ENCODE measurements at places on chromosomes 16 and 17.
A peak's percentile ranks its signal among the peaks of the same experiment; 100 is the strongest.

DNA sequence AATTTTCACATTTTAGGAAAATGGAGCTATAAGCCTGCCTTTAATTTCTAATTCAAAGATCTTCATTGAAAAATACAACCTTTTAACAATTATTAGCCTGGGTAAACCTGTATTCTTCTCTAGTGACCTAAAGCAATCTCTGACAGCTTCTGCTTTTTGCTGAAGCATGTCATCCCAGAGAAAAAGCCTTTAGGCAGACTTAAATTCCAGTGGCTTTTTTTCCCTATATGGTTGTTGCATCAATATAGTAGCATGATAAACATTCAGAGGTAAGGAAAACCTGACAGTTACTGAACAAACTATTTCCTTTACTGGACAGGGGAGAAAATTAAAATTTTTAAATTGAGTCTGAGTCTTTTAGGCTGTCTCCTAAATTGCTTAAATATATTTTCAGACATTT lies 7.8 kb upstream of the EVI2A start:
- no peak for DNase-seq

GRCh38 chr17:3964203-3965117 lies at the start of gene ATP2A3:
ATP2A3 (minus strand) TSS chr17:3964437; CDS start chr17:3964291, 146 bp downstream.
- DNase-seq: peak; percentile 41

GRCh38 chr16:17474037-17474436 lies 3.3 kb upstream of the XYLT1 start:
- DNase-seq: no peak

DNA sequence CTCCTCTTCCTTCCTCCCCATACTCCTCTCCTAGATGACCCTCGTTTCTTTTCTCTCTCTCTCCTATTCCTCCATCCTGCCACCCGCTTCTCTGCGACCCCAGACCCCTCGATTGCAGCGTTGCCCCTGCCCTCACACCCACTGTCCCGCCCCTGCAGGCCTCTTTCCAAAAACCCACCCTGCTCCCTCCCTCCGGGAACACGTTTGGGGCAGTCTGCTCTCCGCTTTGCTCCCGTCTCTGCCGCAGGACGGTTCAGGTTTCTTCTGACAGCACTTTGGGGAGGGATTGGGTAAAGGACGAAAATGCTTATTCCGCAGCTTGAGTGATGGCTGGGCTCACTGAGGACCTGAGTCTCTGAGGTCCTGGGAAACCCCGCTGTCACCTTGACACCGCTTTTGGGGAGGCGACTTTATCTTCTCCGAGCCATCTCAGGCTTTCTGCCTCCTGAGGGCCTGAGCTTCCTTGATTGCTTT lies 690 bp downstream of the NDE1 start:
- DNase-seq: peak; percentile 13

GRCh38 chr16:69909043-69909442 lies 42.1 kb upstream of the CLEC18A start:
- no peak for DNase-seq

GRCh38 chr17:39243155-39243554 lies 17.4 kb upstream of the STAC2 start:
- DNase-seq: no peak

DNA sequence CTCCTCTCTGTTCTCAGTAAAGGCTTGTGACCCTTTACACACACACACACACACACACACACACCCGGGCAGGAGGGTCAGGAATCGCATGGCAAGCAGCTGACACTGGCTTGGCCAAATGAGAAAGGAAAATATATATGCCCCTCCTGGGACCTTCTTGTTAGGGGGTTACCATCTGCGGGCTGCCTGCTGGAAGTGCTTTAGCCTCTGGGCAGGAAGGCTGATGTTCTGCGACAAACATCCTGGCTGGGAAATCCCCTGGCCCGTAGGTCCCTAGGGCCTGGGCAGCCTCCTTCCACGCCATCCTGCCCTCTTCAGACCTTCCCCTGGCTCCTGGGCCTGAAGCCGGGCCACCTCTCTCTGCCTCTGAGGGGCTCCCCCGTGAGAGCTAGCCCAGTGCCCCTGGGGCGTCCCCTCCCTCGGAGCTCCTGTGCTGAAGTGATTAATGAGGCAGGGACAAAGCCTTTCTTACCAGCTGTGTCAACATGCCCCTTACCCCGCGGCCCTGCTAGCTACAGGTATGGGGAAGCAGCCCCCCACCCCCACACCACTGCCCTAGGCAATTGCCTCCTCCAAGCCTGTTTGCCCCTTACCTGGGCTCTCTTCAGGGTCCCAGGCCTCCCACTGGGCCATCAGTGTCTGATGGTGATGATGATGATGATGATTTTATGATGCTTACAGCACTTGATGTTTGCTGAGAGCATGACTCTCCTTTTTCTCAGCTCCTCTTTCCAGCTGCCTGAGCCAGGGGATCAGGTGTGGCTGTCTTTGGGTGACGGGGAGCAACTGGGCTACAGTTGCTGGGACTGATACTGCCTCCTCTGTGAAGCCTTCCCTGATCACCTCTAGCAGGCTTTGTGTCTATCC lies 32.8 kb upstream of the ETV4 start:
- no peak for DNase-seq

DNA sequence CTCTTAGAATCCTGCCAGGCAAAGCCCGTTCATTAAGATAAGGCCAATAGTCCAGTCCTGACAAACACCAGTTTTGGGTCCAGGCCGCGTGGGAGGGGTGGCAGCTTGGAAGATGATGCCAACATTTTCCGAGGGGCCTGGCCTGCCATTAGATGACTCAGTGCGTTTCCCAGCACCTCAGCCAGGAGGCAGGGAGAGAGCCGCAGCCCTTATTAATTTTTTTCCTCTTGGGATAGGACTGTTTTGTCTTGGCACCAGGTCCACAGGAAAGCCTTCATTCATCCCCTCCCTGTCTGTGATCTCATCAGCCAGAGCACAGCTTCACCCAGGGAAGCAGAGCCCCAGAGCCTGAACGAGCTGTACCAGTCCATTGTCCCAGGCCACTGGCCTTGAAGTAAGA lies 4.7 kb upstream of the NDEL1 start:
- no peak for DNase-seq

DNA sequence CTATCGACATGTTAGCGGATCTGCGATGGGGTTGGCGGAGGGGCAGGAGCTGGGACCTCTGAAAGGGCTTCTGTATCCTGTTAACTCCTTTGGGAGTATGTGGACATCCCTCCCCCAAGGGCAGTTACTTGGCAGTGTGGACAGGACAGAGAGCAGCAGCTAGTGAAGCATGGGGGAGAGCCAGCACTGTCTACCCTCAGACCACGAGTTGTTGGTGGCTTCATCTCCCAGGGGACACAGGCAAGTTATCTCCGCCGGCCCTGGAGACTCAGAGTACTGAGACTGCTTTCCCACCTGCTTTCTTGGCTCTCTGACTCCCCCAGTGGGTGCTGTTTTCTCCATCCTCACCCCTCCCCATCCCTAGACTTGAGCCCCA lies 5.3 kb upstream of the GFAP start:
- DNase-seq: no peak

DNA sequence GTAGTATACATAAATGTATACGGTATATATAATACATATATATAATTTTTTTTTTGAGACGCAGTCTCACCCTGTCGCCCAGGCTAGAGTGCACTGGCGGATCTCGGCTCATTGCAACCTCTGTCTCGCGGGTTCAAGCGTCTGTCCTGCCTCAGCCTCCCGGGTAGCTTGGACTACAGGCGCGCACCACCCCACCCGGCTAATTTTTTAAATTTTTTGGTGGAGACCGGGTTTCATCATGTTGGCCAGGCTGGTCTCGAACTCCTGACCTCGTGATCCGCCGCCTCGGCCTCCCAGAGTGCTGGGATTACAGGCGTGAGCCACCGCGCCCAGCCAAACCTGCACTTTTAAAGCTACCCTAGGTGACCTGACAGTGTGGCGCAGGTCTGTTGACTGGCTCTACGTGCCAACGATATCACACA lies 745 bp downstream of the PAM16 start:
- no peak for DNase-seq

- no peak for DNase-seq
Observed at GRCh38 chr17:54979657-54980056, 11.1 kb downstream of the STXBP4 start.

GRCh38 chr17:51647067-51647466 lies 386.7 kb downstream of the UTP18 start:
- DNase-seq: no peak

DNA sequence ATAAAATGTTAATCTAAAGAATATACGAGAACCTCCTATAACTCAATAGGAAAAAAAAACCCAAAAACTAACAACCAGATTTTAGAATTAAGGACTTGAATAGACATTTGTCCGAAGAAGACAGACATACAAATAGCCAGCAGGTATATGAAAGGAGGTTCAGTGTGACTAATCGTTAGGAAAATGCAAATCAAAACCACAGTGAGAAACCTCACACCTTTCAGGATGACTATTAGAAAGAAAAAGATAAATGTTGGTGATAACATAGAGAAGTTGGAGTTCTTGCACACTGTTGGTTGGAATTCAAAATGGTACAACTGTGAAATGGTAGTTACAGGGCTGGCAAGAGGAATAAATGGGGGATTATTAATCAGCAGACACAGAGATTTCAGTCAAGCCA lies 339.0 kb downstream of the TMEM114 start:
- no peak for DNase-seq

- no peak for DNase-seq
Observed at GRCh38 chr17:82228842-82229697, at the start of gene SLC16A3. SLC16A3 (plus strand) TSS chr17:82229042; CDS start chr17:82236009, 6,967 bp downstream.

- no peak for DNase-seq
Observed at GRCh38 chr17:76879254-76879653, 11.1 kb downstream of the MGAT5B start.

DNA sequence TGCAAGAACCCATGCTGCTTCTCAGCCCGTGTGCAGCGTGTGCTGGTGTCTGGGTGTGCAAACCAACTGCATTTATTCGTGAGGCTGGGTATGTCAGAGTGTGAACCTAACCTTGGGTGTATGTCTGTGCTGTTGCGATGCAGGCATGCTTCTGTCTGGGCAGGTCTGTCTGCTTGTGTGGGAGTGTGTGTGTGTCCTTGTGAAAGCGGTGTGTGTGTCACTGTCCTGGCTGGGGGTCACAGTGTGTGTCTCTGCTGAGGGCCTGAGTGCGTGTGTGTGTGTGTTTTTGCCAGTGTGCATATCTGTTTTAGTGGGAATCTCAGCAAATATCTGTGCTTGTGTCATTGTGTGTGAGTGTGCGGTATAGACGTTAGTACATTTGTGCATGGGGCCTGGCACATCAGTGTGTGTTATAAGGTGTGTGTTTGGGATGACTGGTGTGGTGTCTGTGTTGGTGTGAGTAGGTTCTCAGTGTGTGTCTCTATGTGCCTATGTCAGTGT lies 121.8 kb downstream of the CYLD start:
- no peak for DNase-seq

- DNase-seq: no peak
Observed at GRCh38 chr17:39208893-39209292, 8.8 kb downstream of the RPL19 start.

DNA sequence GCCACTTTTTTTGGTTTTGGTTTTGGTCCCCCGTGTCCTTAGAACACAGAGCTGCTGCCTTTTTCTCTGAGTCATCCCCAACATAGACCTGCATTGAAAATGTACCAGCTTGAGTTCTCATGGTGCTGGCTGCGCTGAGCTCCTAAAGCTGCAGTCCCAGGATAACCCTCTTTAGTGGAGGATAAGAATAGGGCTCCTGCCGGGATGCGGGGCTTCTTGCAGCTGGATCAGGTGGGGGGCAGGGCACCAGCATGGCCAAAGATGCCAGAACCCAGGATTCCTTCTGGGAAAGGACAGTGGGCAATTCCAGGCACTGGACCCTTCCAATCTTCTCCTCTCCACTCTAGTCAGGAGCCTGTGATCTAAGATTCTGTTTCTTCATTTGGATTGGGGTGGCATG lies 8.3 kb upstream of the CLUH start:
- DNase-seq: no peak

GRCh38 chr16:66322174-66322573 lies 44.3 kb upstream of the CDH5 start:
- DNase-seq: no peak

DNA sequence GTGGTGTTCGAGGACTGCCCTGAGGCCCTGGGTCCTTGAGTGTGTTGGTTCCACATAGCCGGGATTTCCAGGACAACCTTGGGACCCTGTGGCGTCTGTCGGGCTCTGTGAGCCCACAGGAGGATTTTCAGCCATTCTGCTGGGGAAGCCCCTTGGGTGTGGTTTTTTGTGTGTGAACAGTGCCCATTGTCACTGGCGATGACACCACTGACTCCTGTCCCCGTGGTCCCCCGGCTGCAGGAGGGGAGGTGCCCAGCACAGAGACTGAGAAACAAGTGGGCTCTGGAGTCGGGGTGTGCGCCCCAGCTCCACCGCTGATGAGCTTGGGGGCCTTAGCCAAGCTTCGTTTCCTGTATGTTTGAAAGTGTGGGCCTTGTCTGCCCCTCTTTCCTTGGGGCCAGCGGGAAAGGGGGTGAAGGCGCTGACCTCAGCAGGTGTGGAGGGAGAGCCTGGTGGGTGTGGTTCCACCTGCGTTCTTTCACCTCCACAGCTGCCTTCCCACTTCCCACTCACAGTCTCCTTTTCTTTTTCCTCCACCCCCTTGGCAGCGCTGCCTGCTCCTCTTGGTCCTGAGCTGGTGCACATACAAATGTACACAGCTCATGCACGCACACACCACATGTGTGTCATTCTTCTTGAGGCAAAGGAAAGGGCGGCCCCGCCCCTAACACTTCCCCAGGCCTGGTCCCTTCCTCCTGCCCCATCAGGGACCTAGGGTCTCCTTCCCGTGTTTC lies 16.1 kb downstream of the MGRN1 start:
- DNase-seq: no peak

GRCh38 chr16:58828901-58829545 lies 94.9 kb upstream of the GOT2 start:
- no peak for DNase-seq

- DNase-seq: no peak
Observed at GRCh38 chr17:21177854-21178600, 35.9 kb downstream of the TMEM11 start.

GRCh38 chr16:87806641-87807546 lies 41.1 kb upstream of the KLHDC4 start:
- no peak for DNase-seq

GRCh38 chr17:57898487-57899311 lies 48.9 kb upstream of the MRPS23 start:
- no peak for DNase-seq

- DNase-seq: no peak
Observed at GRCh38 chr17:63075969-63076368, 109.9 kb downstream of the TANC2 start.

DNA sequence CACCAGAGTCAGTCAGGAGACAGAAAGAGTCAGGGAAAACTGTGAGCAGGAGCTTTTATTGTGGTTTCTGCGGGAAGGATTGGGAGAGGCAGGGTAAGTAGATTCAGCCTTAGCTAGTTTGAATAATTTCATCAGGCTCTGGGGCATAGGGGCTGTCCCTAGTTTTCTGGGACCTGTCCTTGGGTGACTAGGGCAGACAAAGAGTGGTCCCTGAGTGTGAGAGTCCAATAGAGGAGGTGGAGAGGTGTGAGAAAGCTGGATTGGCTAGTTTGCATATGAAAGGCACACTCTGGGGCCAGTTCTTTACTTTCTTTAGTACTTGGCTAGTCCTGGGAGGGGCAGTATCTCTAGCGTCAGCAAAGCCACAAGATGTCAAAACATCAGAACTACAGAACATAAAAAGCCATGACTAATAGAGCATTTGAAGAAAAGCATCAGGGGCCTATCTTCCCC lies 255.6 kb downstream of the HS3ST3A1 start:
- no peak for DNase-seq
